ENCODE measurements at places on chromosomes 6 and 20.

DNA sequence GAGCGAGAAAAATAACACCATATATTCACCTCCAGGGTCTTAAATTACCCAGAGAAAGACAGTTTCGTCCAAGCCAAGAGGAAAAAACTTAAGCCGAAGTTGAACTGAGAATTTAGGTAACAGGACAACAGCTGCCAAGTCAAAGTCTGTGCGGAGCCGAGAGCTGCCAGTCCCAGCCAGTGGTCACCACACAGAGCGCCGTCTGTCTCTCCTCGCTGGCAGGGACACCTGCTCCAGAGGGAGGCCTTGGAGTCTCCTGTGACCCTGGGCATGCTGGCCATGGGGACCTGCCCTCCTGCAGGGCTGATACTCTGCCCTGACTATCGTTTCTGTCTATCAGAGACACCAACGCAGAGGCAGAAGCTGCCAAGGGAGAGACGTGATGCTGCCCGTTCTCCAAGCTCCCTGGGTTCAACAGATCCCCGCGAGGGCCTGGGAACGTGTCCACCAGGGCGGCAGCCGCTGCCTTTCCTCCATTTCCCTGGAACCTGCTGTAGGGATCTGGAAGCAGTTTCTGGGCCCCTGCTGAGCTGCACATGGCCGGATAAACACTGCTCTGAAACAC, 341.3 kb downstream of the SMOC2 start:
- DNase-seq = no peak

GRCh38 chr6:45003387-45003786, 324.7 kb upstream of the RUNX2 start:
- no peak for DNase-seq

GRCh38 chr6:138521790-138522189, 22.5 kb upstream of the NHSL1 start:
- DNase-seq = no peak

DNA sequence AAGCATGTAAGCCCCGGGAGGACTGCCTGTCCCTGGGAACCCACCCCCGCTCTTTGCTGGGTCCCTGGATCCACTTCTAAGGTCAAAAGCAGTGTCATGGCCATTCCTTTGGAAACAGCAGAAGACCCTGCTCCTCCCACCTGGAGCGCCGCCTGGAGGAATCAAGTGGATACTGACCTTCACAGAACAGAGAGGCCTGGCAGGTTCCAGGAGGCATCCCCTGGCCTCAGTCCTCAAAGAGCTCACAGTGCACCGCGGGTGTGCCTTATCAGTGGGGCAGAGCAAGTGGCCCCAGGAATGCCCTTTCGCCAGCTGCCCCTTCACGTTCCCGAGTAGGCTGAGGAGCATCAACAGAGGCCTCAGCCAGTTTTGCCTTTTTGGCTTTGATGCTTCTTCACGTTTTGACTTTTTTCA, 11.1 kb upstream of the SLC4A11 start:
- no peak for DNase-seq

GRCh38 chr6:5525209-5525608, 263.9 kb downstream of the FARS2 start:
- no peak for DNase-seq

Data from NCI-H774 (cell line).